ENCODE measurements at places on chromosomes 16 and 17.

GRCh38 chr17:77542551-77543490, 402.1 kb downstream of the SEC14L1 start:
- DNase-seq, result peak; percentile 82

- peak; percentile 84 for DNase-seq
Measured at GRCh38 chr16:57736419-57737351, 1.1 kb downstream of the KATNB1 start.

DNA sequence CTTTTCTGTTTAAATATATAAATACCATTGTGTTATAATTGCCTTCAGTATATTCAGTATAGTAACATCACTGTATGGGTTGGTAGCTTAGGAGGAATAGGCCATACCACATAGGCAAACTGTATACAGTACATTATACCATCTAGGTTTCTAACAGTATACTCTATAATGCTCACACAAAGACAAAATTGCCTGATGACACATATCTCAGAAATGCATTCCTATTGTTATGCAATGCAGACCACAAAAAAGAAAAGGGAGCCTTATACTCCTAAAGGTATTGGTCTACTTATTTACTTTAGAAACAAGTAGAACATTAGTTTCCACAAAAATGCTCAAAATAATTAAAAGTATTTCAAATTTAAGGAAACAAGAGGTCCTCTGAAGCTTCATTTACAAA, 47.9 kb downstream of the SETD6 start:
- no peak for DNase-seq

GRCh38 chr16:87060034-87060986, 256.9 kb downstream of the C16orf95 start:
- no peak for DNase-seq
